ENCODE measurements at places on chromosomes 5 and 9.

- DNase-seq: no peak
Measured at GRCh38 chr5:45093377-45093776, 284.6 kb downstream of the MRPS30 start.

GRCh38 chr5:137407090-137407489 is 92.0 kb downstream of the SPOCK1 start:
- DNase-seq: no peak

DNA sequence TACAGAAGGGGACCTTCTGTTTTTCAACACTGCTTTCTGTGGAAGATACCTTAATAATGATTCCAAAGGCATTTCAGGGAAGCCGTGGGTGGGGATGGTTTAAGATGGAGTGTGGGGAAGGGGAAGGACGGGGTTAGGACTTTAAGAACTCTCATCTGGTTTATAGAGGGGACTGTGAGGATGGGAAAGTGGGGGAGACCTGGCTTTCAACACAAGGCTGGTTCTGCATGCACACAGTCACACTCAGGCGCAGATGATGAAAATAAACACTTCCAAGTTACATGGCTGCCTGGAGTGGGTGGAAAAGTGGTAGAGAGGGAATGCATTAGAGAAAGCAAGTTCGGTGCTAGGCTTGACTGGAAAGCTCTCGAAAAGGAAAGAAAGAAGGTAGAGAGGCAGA is 4.9 kb downstream of the MSANTD3 start:
- DNase-seq: no peak

DNA sequence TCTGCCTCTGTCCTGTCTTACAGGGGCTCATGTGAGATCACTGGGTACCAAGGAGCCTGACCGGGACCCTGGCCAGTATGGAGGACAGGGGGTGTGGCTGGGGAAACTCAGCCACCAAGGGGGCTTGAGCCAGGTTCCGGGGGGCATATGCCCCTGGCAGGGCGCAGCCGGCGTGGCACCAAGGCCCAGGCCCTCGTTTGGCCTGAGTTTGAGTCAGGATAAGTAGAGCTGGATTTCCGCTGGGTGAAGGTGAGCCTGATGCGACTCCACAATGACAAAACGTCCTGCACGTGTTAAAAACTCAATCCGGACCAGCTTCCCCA is 616 bp upstream of the TSPAN17 start:
- no peak for DNase-seq

GRCh38 chr5:115735108-115735998 is 81.1 kb downstream of the CDO1 start:
- DNase-seq: no peak

DNA sequence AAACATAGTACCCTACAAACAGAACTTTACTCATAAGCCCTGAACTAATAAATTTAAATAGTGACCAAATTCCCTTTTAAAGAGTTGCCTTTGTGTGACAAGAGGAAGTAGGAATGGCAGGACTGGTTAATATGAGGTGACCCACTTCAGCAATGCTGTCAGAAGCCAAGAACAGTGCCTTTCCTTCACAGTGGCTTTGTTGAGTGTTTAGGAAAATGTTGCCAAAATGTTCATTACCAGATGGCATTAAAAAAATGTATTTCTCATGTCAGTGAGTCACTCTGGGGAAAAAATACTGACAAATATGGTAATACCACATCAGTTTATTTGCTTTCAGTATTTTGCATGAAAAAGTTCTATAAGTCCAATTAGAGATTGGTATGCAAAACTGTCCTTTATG is 103.3 kb downstream of the DIRAS2 start:
- no peak for DNase-seq

- no peak for DNase-seq
Measured at GRCh38 chr5:10639846-10640368, 76.0 kb downstream of the ANKRD33B start.

DNA sequence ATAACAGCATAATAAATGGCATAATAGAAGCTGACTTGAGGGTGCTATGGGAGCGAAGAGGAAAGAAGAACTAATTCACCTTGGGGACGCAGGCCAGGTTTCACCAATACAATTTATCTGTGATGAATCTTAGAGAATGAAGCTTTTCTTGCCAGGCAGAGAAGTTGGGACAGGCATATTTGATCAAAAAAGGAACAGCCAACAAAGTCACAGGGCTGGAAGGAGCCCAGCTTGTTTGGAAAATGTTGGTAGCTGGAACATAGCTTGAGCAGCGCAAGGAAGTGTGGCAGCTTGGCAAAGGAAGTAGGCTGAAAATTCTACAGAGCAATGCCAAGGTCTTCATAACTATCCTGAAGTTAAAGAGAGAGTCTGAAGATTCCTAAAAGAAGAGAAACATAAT is 181.5 kb upstream of the OR13F1 start:
- no peak for DNase-seq

- no peak for DNase-seq
Measured at GRCh38 chr9:36138496-36138895, 2.0 kb downstream of the GLIPR2 start.

DNA sequence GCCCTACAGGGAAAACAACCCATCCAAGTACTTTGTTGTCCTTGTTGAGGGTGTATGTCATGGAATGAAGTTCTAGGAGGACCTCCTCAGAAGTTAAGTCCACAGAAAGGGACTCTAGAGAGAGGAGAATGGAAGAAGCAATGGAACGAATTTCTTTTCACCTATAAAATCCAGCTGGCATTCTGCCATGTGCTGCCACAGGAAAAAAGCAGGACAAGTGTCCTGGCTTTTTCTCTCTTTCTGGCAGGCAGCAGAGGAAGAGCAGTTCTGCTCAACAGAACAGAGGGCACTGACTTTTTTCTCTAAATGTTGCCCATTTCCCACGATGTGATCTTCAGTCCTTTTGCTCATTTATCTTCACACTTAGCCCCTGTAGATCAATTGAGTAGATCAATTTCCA is 240.8 kb downstream of the MCTP1 start:
- no peak for DNase-seq

DNA sequence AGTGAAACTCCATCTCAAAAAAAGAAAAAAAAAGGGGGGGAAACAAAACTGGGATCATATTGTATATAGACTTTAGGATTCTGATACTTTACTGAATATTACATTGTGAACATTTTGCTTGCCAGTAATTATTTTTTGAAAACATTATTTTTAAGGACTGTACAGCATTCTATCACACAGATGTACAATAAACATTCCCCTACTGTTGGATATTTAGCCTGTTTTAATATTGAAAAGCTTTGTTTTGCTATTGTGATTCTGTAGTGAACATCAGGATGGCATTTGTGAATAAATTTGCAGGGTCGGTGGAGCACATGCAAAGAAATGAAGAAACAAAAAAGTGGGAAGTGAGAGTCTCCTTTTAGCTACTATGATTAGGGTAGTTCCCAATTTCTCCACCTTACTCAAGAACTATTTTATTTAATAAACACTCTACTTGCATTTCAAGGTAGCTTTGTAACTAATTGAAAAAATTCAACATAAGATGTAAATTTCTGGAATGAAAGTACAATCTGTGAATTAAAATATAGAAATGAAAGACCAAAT is 18.7 kb downstream of the RASGRF2 start:
- no peak for DNase-seq

DNA sequence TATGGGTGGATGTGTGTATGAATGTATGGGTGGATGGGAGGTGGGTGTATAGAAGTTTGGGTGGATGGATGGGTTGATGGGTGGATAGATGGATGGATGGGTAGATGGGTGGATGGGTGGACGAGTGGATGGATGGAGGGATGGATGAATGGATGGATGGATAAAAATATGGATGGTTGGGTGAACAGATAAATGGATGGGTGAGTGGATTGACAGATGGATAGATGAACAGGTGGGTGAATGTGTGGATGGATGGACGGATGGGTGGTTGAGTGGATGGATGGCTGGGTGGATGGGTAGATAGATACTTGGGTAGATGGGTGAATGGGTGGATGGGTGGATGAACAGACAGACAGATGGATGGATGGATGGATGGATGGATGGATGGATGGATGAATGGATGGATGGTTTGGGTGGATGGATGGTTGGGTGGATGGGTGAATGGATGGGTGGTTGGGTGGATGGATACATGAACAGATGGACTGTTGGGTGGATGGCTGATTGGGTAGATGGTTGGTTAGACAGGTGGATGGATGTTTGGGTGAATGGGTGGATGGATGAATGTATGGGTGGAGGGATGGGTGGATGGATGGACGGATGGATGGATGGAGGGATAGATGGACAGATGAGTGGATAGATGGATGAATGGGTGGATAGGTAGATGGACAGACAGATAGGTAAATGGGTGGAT is 166.8 kb downstream of the IRX2 start:
- no peak for DNase-seq

DNA sequence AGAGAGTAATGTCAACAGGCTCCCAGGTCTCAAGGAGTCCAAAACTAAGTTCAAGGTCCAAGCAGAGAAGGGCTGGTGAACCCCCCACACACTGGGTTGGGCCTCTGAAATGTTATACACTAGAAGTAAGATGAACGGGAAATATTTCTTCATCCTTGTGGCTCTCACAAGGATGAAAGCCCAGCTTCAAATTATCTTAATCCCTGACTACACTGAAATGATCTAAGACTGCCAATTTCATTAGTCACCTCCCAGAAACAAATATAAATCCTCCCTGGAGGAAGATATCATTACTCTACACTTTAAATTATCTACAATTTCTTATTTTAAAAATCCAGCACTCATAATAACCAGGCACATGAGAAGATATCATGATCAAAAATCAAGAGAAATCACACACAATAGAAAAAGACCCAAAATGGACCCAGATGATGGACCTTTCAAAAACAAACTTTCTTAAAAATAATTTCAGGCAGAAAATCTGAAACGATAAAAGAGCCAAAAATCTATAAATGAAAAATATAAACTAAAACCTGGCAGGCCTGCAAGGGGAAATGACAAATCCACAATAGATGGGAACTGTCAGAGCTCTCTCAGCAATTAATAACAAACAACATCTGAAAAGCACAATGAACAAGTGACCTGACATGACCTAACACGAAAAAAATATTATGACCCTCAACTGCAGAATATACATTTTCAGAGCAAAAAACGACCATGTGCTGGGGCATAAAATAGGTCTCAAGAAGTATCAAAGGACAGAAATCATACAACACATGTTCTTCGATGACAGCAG is 117.4 kb downstream of the GPR21 start:
- DNase-seq: no peak
